ENCODE measurements at places on chromosomes 1 and 21.

DNA sequence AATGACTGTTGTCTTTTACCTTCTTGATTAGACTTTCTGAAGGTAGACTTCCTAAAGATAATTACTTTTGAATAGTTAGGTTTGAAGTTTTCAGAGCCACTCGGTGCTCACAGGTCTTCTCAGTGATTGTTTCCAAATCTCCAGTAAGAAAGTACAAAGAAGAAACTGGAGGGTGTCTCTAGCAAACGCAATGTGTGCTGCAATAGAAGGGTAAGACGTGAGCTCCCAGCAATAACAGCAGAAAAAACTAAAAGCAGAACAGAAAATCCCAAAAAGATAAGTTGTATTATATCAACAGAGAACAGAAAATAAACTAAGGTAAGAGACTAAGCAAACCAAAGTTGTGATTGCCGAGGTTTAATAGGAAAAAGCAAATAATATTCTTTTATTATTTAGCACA lies 1.8 kb downstream of the CTTNBP2NL start:
- no peak for DNase-seq

DNA sequence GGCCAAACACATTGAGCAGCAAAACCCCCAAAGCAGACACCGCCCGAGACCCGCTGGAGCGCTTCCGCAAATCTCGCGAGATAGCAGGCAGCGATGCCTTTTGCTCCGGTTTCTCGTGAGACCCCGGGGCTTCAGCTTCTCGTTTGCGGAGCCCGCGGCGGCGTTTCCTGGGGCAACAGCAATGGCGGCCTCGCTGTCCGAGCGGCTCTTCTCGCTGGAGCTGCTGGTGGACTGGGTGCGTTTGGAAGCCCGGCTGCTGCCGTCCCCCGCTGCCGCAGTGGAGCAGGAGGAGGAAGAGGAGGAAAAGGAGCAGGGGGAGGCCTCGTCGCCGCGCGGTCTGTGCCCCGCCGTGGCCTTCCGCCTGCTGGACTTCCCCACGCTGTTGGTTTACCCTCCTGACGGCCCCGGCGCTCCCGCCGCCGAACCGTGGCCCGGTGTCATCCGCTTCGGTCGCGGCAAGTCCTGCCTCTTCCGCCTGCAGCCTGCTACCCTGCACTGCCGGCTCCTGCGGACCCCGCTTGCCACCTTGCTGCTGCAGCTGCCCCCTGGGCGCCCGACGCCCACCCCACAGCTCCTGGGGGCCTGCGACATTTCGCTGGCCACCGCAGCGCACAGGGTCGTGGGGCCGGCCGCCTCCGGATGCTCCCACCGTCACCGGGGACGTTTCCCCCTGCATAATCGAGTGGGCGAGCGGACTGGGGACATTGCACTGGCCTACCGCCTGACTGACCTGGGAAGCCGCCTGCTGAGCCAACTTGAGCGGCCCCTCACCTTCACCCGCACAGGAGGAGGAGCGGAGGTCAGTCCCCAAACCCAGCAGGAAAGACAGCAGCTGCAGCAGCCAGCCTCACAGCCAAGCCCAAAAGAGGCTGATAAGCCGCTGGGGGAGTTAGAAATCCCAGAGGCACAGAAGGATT lies at the start of gene MAP10:
TSS of gene MAP10 (plus strand) at position 148 of the 917 bp plus-strand sequence. CDS start at position 182, 34 bp downstream.
- DNase-seq, result peak; percentile 35

DNA sequence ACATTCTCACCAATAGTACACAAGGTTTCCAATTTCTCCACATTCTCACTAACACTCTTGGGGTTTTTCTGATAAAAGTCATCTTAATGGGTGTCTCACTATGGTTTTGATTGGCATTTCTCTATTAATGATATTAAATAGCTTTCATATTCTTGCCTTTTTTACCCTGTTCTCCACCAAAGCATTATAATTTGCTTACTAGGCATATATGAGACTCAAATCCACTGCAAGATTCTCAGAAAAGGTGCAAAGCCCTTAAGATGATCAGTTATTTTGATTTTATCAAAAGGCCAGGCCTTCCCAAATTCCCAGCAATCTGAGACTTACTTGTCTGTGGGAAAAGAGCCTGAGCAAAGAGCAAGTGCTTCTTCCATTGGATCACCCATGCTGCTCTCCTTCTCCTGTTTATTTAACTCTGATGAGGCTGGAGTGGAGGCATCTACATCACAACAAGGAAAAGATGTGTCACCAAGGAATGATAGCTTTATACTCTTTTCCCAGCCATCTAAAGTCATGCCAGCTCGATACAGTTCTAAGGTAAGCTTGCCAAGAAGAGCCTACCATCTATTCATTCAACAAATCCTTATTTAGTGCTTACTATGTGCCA lies 24.6 kb downstream of the CLSPN start:
- no peak for DNase-seq

DNA sequence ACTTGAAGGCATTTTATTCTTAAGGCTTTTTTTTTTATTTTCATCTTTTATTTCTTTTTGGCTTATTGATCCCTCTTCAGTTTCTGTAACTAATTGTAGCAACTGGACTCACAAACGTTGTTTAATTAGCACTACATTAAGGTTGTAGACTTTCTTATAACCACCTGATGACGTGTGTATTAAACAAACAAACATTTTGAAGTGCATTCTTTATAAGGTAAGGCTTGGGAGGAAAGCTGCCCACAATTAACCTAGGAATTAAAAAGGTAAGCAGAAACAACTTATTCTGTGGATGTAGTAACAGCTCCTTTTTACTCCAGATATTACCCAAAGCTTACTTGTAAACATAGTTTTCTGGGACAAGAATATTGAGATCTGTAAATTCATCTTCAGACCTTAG lies 55.0 kb downstream of the CAMSAP2 start:
- no peak for DNase-seq

- DNase-seq, result no peak
Observed at GRCh38 chr1:24955779-24956365, 25.8 kb upstream of the RUNX3 start.

DNA sequence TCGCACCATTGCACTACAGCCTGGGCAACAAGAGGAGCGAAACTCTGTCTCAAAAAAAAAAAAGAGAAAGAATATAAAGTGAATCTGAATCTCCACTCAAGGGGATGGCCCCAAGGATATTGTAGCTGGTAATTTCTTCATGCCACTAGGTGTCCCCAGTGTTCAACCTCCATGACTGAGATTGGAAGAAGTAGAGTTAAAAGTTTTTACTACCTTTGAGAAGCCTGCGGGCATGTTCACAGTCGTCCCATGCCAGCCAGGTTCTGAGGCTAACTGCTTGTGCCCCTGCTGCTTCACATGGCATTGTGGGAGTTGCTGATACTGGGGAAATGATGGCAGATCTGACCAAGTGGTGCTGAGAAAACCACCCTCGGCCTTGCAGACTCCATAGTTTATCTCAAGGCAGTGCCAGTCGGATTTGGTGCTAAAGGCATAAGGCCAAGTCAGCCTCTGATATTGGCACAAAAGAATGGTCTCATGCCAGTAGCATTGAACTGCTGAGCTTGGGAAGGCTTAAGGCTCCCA lies 10.8 kb upstream of the SHISA4 start:
- DNase-seq, result no peak

DNA sequence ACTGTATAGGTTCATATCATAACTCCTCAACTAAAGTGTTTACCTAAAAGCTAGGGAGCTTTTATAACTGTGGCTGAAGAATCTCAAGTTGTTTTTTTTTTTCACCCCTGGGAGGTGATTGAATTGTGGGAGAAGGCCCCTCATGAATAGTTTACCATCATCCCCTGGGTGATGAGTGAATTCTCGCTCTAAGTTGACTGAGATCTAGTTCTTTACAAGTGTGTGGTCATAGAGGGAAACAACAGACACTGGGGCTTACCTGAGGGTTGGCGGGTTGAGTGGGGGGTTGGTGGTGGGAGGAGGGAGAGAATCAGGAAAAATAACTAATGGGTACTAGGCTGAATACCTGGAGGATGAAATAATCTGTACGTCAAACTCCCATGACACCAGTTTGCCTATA lies 7.9 kb upstream of the ZSCAN20 start:
- DNase-seq, result no peak

- no peak for DNase-seq
Observed at GRCh38 chr1:99657213-99658030, 11.5 kb downstream of the PALMD start.

- DNase-seq, result no peak
Observed at GRCh38 chr1:178278916-178279686, 185.2 kb downstream of the RASAL2 start.

- DNase-seq, result no peak
Observed at GRCh38 chr1:65825741-65826140, 33.0 kb downstream of the PDE4B start.

DNA sequence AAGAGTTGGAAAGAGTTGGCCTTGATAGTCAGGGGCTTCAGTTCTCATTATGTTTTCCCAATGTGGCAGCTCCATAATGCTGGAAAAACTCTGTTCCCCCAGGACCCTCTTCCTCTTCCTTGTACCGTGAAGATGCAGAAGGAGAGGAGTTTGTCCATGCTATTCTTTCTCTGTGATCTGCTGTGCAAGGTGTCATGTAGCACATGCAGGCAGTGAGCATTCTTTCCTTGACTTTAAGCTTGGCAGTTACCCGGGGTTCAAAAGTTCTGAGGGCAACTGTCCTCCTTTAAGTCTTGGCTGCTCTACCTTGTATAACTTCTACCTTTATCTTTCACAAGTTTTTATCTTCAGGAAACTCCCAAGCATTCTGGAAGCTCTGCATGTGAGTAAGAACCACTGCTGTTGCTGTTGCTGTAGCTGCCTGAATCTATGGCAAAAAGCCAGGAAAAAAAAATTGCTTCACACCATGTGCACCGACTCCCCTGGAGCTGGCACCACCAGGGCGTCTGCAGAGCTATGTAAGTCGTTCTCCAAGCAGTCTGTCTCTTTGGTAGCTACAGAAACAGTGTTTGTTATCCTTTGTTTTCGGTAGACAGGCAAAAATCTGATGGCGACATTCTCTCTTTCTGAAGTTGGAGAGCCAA lies 42.7 kb upstream of the SLC16A1 start:
- DNase-seq, result no peak

DNA sequence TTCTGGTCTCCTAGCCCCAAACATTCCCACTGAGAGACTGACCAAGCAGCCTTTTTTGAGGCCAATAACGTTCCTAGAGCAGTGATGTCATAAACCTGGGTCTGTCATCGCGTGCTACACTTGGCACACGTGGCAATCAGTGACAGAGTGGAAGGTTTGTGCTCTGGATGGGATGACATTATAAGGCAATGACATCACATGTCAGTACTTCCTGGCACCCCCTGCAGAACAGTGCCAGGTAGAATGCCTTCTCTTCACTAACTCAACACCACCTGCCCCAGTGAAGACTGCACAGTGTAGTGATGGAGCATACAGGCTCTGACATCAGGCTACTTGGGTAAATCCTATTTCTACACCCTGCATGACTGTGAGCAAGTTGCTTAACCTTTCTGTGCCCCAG lies 5.4 kb upstream of the ZNF648 start:
- DNase-seq, result no peak

DNA sequence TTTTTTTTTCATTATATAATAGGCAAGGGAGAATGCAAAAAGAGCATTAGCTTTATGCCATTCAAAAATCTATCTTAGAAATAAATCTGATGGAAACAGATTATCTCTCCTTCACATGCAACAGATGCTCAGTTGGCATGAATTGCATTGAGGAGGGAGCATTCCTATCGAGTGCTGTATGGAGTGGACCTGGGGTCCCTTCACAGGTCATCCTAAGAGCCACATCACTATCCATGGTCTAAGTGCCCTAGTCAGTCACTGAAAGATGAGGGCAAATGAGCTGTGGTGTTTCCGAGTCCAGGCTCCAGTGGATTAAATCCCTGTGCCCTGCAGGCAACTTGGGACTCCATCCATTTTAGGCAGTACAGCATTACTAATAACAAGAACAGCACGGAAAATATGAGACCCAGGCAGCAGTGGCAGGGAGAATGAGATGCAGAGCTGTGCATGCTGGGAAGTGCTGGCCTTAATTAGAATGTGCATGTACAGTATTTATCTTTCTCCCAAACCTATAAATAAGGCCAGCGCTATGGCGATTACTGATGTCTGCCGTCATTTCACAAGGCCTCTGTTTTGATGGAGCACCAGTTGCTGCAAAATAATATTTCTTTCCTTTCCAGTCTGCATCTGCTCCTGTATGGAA lies 512.3 kb upstream of the PLXNA2 start:
- no peak for DNase-seq
